Nucleus accumbens (tissue), 56 donors: ENCODE measurements at places on chromosomes 1 and 21.

DNA sequence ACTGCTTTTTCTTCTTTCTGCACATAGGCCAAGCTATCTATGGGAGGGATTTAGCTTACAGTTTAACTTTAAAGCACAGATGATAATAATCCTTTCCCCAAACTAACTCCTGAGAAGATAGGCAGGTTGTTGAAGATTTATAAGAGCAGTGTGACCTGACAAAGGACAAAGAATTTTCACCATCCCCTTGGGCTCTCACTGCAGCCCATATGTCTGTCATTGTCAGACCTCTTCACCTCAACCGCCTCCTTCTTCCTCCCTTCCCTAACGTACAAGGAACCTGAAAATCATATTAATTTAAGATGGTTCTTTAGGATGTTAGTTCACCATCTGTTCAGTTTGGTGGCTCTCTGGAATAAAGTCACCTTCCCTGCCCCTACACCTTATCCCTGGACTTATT lies 5.0 kb downstream of the RNU1-2 start:
- DNase-seq, result no peak

GRCh38 chr1:58432851-58433668 lies 113.5 kb downstream of the OMA1 start:
- peak; percentile 43 for DNase-seq

DNA sequence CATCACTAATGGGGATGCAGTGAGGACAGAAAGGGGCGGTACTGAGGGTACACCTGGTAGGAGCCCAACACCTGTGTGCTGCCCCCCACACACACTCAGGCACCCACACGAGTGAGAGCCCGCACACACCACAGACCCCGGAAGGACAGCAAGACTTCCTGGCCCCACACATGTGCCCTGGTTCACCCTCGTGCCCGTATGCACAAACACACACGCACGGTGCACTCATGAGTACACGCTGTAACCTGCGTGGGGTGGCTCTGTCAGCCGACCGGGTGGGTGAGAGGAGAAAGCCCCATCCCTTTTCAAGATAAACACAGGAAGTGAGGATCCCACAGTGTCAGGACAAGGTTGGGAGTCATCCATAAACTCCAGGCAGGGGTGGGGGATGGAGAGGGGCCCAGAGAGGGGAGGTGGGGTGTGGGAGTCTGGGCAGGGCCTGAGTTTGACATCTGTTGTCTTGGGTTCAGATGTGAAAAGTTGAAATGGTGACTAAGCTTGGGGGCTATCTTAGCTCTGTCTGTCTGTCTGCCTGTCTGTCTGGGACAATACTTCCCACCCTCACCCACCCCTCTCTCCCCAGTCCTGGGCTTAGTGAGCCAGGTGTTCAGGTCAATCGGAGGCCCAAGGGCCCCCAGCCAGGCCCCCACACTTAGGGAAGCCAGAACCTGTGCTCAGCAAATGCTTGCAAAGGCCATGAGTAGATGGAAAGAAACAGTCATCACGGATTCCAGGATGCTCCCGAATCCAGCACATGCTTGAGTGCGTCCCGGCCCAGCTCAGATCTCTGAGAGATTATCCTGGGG lies 119.8 kb upstream of the ZBTB40 start:
- DNase-seq, result no peak

DNA sequence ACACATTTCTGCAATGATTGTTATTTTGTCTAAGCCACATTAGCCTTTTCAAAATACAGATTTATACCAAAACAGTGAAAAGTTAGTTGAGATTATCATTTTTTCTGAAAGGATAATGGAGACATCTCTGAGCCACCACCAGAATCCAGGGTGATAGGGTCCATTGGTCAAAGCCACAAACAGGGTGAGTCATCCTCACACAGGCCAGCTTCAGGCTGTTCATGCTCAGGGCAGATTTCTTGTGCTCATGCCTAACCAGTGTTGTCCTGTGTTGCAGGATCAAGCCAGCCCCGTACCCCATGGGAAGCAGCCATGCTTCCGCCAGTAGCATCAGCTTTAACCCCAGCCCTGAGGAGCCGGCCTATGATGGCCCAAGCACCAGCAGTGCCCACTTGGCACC lies 13.4 kb downstream of the ELOA start:
- DNase-seq, result no peak

DNA sequence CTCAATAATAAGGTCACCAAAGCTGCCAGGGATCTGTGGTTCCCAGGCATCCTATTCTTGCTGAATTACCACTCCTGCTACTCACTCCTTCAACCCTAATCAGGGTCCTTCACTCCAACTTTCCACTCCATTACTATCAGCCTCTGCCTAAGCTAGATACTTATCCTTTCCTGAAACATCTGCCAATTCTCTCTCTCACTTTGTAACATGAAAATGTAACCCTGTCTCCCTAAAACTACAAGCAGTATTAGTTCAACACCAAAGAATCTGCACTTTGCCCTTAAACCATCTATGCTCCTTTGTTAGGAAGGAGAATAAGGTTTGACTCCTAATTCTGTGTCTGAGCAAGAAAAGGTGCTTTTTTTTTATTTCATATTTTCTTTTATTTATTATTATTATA lies 15.5 kb upstream of the CXADR start:
- DNase-seq, result no peak

DNA sequence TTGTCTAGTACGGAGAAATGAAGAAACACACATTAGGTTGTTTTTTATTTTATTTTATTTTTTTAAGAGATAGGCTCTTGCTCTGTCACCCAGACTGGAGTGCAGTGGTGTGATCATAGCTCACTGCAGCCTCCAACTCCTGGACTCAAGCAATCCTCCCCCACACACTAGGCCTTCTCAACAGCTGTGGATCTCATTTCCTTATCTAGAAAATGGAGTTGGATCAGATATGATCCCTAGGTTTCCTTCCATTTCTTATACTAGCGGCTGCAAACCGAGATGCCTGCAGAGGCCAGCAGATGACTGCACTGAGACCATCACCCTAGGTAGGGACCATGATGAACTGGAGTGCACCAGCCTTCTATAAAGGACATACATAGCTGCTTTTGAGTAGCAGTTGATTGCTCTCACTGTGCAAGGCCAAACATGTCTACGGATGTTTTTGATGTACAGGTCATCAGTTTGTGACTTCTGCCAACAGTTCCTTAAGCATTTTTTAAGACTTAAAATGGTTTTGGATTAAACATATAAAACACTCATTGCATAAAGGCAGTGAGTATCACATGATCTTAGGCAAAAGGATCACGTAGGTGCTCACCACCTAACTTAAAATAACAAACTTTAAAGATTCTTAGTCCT lies 11.4 kb upstream of the KLHL12 start:
- no peak for DNase-seq
